ENCODE measurements at places on chromosomes 11 and 22. TPM values are rescaled to one million over a fixed set of nuclear protein-coding genes. Genes with fewer than 3 reads are reported as not detected.

- H3K27me3 ChIP-seq, result peaks cover 73% of the 10 kb centered on the region
- H3K36me3 ChIP-seq, result no peaks in the 10 kb centered on the region
- H3K27ac ChIP-seq, result no peak overlapping the region
- H3K4me1 ChIP-seq, result no peaks in the 10 kb centered on the region
- DNase-seq, result no peak
These were observed 13.1 kb downstream of the GRIK4 start for GRCh38 chr11:120524536-120525085.

DNA sequence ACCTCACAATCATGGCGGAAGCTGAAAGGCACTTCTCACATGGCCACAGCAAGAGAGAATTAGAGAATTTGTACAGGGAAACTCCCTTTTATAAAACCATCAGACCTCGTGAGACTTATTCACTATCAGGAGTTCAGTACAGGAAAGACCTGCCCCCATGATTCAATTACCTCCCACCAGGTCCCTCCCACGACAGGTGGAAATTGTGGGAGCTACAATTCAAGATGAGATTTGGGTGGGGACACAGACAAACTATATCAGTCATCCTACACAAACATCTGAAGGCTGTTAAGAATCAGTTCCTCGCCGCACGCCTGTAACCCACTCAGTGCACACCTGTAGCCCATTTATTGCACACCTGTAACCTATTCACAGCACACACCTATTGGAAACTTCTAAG lies 39.8 kb downstream of the CHST1 start:
- no peak overlapping the region for H3K27ac ChIP-seq
- DNase-seq, result no peak
- H3K4me3 ChIP-seq, result no peak overlapping the region
- no peaks in the 10 kb centered on the region for H3K4me1 ChIP-seq

DNA sequence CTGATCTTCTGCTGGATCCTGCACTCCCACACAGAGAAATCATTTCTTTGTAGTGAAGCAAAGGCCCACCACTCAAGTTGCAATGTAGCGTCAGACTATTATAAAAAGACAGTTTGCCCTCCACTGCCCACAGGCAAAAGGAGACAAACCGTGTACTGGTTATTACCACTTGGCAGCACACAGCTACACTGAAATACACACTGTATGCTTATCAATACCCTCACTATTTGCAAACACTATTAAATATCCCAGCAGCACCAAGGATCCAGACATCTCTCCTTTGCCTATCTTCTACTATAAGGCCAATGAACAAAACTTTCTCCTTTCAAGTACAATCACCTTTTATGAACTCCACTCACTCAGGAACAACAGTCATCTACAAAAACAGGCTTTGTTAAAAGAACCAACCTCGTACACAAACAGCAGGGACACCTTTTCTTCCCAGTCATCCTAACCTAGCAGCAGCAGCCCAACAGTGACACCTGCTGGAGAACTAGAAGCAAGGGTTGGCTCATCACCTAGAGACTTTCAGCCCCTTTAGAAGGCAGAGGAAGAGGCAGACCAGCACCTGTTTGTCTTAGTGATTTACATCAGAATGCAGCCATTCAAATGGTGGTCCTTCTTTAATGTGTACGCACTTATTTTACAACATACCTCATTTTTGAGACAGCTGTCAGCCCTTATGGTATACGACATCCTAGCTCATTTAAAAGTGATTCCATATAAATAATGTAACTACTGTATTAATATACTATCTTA lies 56.1 kb downstream of the AMBRA1 start:
- H3K27ac ChIP-seq, result no peak overlapping the region
- peaks cover 26% of the 10 kb centered on the region for H3K4me1 ChIP-seq
- H3K36me3 ChIP-seq, result peaks cover 14% of the 10 kb centered on the region
- H3K4me3 ChIP-seq, result no peak overlapping the region
- DNase-seq, result peak; percentile 71

GRCh38 chr22:27513021-27513420 lies 288.5 kb downstream of the MN1 start:
- no peak overlapping the region for H3K4me3 ChIP-seq
- H3K4me1 ChIP-seq, result peaks cover 12% of the 10 kb centered on the region
- peaks cover 33% of the 10 kb centered on the region for H3K27me3 ChIP-seq
- H3K27ac ChIP-seq, result no peak overlapping the region

DNA sequence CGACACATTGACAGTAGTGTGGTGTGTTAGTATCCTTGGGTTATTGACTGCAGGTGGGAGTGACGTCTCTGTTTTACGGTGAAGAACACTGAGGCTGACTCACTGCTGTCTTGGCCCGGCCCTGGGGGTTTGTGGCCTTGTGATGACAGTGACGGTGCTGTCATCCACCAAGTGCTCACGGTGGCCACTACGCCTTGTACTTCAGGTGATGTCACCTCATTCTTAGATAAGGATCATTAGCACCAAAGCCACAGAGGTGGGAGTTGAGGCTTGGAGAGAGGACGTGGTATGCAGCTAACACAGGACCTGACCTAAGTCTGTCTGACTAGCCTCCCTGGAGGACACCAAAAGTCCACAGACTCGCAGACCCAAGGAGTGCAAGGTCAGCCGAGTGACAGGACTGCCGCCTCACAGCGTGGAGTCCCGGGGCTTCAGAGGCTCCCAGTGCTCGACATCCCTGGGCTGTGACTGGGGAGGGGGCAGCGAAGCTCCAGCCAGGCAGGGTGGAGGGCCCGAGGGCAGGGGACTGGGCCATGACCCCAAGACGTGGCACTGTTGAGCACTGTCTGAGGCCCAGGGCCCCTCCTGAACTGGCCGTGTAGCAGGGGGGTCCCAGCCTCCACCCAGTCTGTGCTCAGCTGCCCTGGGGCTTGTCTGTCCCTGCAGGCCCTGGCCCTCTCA lies 56.5 kb downstream of the NAT10 start:
- H3K36me3 ChIP-seq, result peaks cover 53% of the 10 kb centered on the region
- no peak for DNase-seq

DNA sequence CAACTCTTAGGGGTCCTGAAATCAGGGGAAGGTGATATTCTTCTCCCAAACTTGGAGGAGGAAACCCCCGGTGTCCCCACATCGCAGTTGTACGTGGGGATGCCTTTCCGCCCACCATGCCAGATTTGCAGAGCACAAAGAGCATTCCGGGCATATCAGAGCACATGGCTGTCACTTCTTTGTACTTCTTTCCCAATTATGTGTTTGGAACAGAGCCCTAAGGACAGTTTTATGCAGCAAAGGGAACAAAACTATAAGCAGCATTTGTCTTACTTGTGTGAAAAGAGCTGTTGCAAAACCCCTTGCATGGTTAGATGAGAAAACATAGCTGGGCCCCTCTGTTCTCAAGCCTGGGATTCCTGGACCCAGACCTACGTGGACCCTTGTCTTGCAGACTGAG lies 41.2 kb downstream of the NTM start:
- no peaks in the 10 kb centered on the region for H3K27me3 ChIP-seq
- H3K4me1 ChIP-seq, result no peaks in the 10 kb centered on the region
- H3K27ac ChIP-seq, result no peak overlapping the region
- no peak for DNase-seq
- H3K36me3 ChIP-seq, result no peaks in the 10 kb centered on the region

GRCh38 chr11:112128483-112129121 lies 35.3 kb downstream of the IL18 start:
- H3K27ac ChIP-seq, result no peak overlapping the region
- peaks cover 29% of the 10 kb centered on the region for H3K4me1 ChIP-seq
- H3K4me3 ChIP-seq, result no peak overlapping the region
- DNase-seq, result peak; percentile 36
- H3K36me3 ChIP-seq, result no peaks in the 10 kb centered on the region
- H3K27me3 ChIP-seq, result no peaks in the 10 kb centered on the region

DNA sequence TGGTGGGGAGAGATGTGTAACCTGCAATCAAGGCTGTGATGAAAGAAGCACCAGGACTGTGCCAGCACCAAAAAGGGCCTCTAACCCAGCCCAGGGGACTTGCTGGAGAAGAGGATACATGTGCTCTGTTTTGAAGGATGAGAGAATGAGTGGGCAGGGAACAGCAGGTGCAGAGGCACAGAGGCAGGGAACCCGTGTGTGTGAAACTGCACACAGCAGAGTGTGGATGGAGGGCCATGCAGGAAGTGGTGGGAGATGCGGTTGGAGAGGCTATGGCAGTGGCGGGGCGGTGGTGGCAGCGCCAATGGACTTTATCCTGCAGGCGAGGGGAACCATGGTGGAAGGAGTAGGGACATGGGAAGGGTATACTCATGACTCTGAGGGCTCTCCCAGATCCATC lies 25.2 kb upstream of the LRRC32 start:
- DNase-seq, result no peak
- H3K27me3 ChIP-seq, result peaks cover 80% of the 10 kb centered on the region
- H3K4me3 ChIP-seq, result no peak overlapping the region
- H3K36me3 ChIP-seq, result no peaks in the 10 kb centered on the region
- H3K27ac ChIP-seq, result no peak overlapping the region

DNA sequence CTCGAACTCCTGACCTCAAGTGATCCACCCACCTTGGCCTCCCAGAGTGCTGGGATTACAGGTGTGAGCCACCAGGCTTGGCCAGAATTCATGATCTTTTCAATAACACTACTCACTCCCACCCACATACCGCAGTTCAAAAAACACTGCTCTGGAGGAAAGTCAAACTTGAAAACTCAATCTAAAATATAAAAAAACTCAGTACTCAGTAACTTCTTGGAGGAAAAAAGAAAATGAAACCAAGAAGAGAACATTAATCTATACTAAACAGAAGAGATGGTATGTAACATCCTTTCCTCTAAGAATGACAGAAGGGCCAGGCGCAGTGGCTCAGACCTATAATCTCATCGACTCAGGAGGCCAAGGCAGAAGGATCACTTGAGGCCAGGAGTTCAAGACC lies 58.3 kb downstream of the MRTFA start:
- no peaks in the 10 kb centered on the region for H3K27me3 ChIP-seq
- peaks cover 4% of the 10 kb centered on the region for H3K36me3 ChIP-seq
- no peak overlapping the region for H3K4me3 ChIP-seq
- H3K4me1 ChIP-seq, result no peaks in the 10 kb centered on the region

GRCh38 chr11:69969890-69970784 lies 108.0 kb upstream of the ANO1 start:
- no peak for DNase-seq
- H3K4me1 ChIP-seq, result peaks cover 34% of the 10 kb centered on the region
- H3K36me3 ChIP-seq, result no peaks in the 10 kb centered on the region

DNA sequence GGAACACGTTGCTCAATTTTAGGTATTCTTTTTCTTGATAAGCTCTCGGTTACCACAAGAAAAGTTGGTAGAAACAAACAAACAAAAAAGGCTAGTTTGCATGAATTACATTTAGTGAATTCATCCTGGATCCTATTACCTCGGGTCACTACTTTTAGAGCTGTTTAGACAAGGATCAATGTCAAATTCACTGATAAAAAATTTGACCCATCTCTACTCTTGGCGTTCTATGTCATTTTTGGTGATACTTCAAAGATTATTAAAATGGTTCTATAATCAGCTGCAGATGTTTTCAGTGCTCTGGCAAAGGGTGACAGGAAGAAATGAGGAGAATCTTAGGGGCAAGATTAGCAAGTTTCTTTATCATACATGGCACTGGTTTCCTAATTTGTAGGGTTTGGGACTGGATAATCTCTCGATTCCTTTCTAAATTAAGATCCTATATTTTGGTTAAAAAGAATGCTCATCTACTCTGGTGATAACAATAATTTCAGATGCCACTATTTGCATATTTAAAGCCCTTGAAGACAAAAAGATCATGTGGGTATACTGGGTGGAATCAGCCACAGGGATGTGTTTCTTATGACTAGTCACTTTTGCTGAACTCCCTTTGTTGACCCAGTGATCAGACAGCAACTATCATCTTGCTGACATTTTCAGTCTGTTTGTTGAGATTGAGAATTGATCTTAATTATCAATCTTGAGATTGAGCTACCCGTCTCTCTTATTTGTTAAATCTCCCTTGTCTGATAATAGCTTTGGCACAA lies 442.9 kb downstream of the AASDHPPT start:
- H3K36me3 ChIP-seq, result no peaks in the 10 kb centered on the region
- H3K4me3 ChIP-seq, result no peak overlapping the region
- no peaks in the 10 kb centered on the region for H3K4me1 ChIP-seq

GRCh38 chr11:134393638-134394037 lies 18.4 kb downstream of the B3GAT1 start:
- no peak overlapping the region for H3K4me3 ChIP-seq
- H3K27ac ChIP-seq, result no peak overlapping the region
- no peaks in the 10 kb centered on the region for H3K4me1 ChIP-seq
- DNase-seq, result peak; percentile 46
- peaks cover 61% of the 10 kb centered on the region for H3K27me3 ChIP-seq

GRCh38 chr22:17217179-17217578 lies 2.1 kb downstream of the ADA2 start:
- peaks cover 54% of the 10 kb centered on the region for H3K27me3 ChIP-seq
- H3K27ac ChIP-seq, result no peak overlapping the region
- DNase-seq, result no peak
- no peaks in the 10 kb centered on the region for H3K36me3 ChIP-seq
- H3K4me3 ChIP-seq, result no peak overlapping the region

GRCh38 chr11:34344768-34345539 lies 12.9 kb downstream of the ABTB2 start:
- DNase-seq, result peak; percentile 82
- H3K27ac ChIP-seq, result peak overlapping the region; percentile 92
- H3K36me3 ChIP-seq, result peaks cover 26% of the 10 kb centered on the region
- H3K4me3 ChIP-seq, result peak overlapping the region; percentile 52
- H3K27me3 ChIP-seq, result no peaks in the 10 kb centered on the region

- no peak overlapping the region for H3K27ac ChIP-seq
- peaks cover 30% of the 10 kb centered on the region for H3K4me1 ChIP-seq
- H3K36me3 ChIP-seq, result peaks cover 12% of the 10 kb centered on the region
- no peaks in the 10 kb centered on the region for H3K27me3 ChIP-seq
- H3K4me3 ChIP-seq, result no peak overlapping the region
- no peak for DNase-seq
These were observed 10.4 kb upstream of the FXYD2 start for GRCh38 chr11:117834838-117835443.

DNA sequence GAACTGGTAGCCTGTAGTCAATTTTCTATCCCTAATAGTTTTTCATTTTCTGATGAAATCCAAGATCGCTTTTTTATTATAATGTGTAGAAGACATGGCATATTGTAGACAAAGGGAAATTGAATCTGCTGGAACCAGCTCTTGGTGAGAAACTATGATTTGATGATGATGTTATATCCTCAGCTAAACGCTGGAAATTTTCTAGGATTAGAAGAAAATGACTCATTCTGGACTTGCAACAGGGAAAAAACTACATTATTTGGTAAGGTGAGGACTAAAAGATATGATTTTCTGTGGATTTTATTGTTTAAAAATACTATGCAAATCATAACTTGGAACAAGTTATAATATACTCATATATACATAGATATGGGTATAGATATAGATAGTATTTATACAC lies 14.1 kb upstream of the PGM2L1 start:
- H3K4me3 ChIP-seq, result no peak overlapping the region
- no peak overlapping the region for H3K27ac ChIP-seq
- H3K36me3 ChIP-seq, result peaks cover 6% of the 10 kb centered on the region
- DNase-seq, result no peak

- no peak overlapping the region for H3K4me3 ChIP-seq
- H3K27ac ChIP-seq, result no peak overlapping the region
- H3K4me1 ChIP-seq, result peaks cover 9% of the 10 kb centered on the region
These were observed 40.5 kb downstream of the DKK3 start for GRCh38 chr11:11967669-11968510.

GRCh38 chr11:111019451-111019850 lies 226.1 kb upstream of the POU2AF2 start:
- H3K27ac ChIP-seq, result no peak overlapping the region
- no peak for DNase-seq
- H3K4me1 ChIP-seq, result no peaks in the 10 kb centered on the region
- H3K27me3 ChIP-seq, result peaks cover 21% of the 10 kb centered on the region

The SCO2 gene
- 3.6 TPM for total RNA-seq

The SERHL2 gene
- total RNA-seq, result 0.45 TPM

The SLC6A5 gene
- not detected for total RNA-seq

The C22orf31 gene
- total RNA-seq, result not detected
